ENCODE measurements at places on chromosomes 1 and 21. TPM values are rescaled to one million over a fixed set of nuclear protein-coding genes. Genes with fewer than 3 reads are reported as not detected.

CLDN14 gene
- total RNA-seq = 9.3 TPM

NUCKS1 gene
- total RNA-seq = 36.8 TPM

DNA sequence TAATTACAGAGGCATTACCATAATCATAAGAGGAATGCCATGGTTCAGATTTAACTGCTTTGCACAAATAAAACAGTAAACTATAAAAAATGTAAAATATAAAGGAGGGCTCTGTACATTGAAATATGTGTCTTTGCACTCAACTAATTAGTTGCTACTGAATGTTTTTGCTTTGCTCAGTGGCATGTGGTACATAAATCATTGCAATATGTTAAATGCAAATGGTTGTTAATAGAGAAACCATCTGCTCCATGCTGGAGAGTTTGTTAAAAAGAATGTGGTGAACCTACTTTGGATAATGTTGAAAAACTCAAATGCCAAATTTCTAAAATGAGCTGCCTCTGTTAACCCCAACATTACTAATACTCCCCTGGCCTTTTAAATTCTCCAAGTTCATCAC, 201.5 kb downstream of the NTNG1 start:
- H3K27me3 ChIP-seq = no peaks in the 10 kb centered on the region
- no peaks in the 10 kb centered on the region for H3K4me1 ChIP-seq
- no peaks in the 10 kb centered on the region for H3K36me3 ChIP-seq
- DNase-seq = no peak

CHD5 gene
- not detected for total RNA-seq

Measured in right lobe of liver (tissue), 6 donors.